ENCODE measurements at places on chromosomes 2 and 18. TPM values are rescaled to one million over a fixed set of nuclear protein-coding genes. Genes with fewer than 3 reads are reported as not detected.

GPR155 gene
- total RNA-seq, result 23.3 TPM

CHRNG gene
- not detected for total RNA-seq

DNA sequence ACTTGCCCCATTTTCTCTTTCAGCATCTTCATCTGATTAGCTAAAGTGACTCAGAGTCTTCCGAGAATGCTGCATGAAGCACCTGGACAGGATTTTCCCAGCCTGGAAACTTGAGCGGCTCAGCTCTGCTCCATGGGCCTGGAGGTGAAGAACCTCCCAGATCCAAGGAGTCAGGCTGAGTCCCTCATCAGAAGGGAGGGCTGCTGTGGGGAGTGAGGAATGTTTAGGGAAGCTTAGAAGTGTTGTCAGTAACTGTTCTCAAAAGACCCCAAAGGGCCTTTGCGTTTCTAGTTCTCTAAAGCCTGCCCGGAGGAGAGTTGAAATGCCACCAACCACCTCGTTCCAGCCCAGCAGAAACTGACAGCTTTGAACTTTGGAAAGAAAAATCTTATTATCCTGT lies 157.1 kb downstream of the CLIP4 start:
- no peak for DNase-seq

DNA sequence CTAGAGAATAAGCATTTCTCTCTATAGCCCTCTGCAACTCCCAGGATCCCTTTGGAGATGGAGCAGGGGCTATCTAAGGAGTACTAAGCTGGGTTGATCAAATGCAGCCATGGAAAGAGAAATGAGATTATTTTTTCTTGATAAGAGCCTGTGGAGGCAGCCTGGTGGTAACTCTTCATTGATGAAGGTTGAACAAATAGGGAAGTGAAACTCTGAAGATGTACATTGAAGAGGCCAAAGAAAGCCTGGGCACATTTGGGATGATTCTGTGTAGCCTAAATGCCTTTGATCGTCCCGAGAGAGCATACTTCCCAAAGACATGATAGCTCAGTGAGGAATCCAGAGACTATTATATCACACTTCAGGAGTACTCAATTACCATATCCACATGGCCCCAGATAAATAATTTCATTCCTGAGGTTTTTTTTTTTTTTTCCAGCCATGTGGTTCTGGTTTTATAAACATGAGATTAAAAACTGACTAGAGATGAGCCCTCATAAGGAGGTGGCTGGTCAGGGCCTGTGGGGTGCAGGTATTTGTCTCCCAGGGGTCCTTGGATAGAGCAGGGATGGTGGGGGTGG lies 192.5 kb downstream of the TPGS2 start:
- DNase-seq, result no peak
